Hippocampal formation (tissue), 2 donors: ENCODE measurements at places on chromosomes 1 and 21.

GRCh38 chr1:47280142-47280541 is 33.8 kb downstream of the STIL start:
- DNase-seq, result no peak

DNA sequence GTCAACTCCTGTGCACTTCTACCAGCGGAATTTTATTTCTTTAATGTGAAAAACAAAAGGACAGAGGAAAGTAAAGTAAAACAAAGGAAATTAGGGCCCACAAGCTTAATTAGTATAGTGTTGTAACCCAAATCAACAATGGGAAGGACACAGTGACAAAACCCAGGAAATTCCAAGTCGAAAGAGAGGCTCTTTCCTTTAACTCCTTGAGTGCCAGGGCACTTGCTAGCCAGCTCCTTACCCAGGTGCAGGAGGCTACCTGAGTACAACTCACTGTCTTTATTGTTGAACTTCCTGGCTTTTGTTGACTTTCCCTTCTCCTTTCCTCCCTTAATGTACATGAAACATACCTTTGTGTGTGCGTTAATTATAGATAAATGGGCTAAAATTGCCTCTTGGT is 55.0 kb downstream of the PEX14 start:
- DNase-seq, result no peak

GRCh38 chr1:226973371-226973897 is 33.3 kb downstream of the COQ8A start:
- no peak for DNase-seq

GRCh38 chr21:38272215-38272614 is 15.4 kb downstream of the KCNJ15 start:
- DNase-seq, result no peak

DNA sequence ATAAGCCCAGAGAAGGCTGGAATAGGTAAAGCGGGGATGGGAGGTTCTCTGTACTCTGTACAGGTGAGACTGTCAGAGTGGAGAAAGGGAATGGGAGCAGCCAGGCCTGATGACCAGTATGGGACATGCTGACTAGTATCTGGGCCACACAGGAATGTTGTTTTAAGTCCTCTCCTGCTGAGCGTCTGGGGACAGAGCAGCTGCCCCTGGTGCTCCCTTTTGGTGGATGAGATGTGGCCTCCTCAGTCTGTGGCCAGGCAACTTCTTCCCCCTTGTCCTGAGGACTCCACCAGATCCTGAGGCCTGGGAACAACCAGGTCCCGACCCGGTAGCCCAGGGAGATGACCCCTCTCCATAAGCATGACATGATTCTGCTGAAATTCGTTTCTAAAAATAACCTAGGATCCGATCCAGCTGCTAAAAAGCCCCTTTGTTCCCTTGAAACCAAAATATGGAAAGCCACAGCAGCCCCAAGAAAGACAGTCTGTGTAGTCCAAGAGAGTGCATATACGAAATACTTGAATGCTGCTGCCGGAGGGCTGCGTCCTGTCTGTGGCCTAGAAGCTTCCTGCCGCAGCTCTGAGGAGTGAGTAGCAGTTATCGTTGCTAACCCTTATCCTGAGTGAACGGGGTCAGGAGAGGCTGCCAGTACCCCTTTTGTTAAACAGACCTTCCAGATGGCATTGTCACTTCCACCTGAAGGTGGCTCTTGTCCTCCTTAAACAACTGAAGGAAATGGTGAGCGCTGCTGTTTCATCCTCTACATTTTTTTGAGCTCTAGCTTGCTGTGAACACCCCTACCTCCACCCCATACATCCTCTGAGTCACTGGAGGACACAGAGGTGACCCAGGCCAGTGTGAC is 47.1 kb downstream of the ATP2B4 start:
- DNase-seq, result peak; percentile 37

- no peak for DNase-seq
Observed at GRCh38 chr1:219924342-219924741, 4.0 kb downstream of the SLC30A10 start.

- no peak for DNase-seq
Observed at GRCh38 chr1:7670334-7671145, 100.6 kb upstream of the VAMP3 start.

DNA sequence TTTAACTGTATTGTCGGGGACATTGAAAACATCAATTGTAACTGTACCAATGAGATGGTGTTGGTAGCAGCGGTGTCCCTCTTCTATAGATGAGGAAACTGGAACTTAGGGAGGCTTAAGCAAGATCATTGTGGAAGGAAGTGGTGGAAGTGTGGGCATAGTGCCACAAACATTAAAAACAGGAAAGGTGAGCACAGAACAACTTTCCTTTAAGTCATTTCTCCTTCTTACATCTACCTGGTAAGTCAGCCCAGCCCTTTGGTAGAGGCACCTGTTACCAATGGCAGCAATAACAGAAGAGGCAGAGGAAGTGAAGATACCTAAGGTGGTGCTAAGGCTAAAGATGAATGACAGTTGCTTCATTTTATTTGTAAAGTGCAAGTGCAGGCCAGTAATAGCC is 12.0 kb upstream of the CTSS start:
- no peak for DNase-seq

DNA sequence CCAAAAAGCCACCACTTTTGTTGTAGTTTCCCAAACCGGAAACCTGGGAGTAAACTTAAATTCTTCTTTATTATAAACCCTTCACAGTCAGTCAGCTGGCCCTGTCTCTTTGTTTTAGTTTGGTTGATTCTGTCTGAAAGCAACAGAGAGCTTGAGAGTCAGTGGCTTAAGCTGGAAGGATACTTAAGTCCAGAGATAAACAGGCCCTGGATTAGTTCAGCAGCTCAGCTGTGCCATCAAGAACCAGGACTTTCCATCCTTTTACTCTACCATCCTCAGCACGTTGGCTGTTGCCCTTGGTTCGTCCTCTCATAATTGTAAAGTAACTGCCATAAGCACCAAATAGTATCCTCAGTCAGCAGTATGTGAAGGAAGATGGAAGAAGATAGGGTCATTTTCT is 4.5 kb downstream of the DESI2 start:
- DNase-seq, result no peak

DNA sequence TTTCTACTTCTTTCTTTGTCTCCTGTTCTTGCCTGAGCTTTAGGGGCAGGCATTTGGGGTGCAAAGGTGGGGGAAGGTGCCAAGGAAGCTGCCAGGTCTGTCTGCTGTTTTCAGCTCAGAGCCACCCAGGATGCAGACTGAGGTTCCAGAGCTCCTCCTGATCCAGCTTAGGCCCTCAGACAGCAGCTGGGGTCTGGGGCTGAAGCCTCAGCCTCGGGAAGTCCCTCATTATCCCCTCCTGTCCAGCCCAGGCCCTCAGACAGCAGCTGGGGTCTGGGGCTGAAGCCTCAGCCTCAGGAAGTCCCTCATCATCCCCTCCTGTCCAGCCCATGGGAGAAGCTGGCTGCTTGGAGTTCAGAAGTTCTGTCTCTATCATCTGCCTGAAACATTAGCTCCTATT is 257.7 kb upstream of the CSF3R start:
- no peak for DNase-seq

DNA sequence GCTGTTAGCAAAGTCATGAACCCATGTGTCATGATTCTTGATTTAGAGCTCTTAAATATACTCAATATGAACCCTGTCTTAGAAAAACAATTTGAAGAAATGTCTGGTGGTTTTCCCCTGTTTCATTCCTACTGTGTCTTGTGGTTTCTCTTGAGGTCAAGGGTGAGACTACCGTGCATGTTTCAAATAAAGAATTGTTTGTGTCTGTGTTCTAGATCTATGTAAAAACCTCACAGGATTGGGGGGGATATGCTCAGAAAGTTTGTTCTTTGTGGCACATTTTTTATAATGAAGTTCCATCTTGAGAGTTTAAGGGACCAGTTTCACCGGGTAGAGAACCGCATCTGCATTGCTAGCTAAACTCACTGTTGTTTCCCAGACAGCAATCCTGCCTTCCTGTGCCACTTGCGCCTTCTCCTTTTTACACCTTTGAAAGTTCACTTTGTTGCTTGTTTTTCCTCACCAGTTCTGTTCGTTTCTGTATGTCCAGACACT is 30.9 kb upstream of the CACYBP start:
- DNase-seq, result no peak

GRCh38 chr1:155034318-155035208 is 939 bp downstream of the DCST1 start:
- no peak for DNase-seq

DNA sequence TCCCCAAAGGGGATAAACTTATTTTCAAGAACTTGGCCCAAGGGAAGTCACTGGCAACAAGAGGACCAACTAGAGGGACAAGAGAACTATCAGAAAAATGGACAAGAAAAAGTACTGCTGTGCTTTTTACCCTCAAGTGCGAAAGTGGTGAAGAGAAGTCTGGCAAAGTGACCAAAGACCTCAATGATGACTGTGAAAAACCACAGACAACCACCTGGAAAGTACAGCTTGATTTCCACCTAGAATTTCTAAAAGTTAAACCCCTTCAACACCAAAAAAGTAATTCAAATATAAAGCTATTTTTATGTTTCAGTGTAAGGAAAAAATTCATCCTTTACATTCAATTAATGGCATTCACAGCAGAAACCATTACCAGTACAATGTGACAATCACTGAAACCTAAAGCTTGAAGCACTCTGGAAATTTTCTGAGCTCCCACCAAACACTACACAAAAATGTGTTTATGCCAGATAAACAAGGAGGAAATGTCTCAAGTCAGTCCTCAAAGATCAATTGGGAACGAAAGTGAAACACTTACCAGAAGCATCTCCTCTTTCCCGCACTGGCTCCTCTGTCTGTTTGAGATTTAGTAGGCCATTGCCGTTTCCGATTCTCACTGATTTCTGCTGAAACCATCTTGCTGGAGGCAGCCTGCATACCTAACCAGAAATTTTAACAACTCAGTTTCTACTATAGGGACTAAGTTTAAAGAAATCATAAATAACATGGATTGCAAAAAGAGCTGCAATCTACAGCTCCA is 8.3 kb downstream of the SDE2 start:
- DNase-seq, result no peak

GRCh38 chr1:6118415-6118814 is 61.7 kb downstream of the CHD5 start:
- no peak for DNase-seq

- DNase-seq, result no peak
Observed at GRCh38 chr1:51715369-51715768, 98.5 kb downstream of the OSBPL9 start.

- DNase-seq, result no peak
Observed at GRCh38 chr1:185603158-185603557, 131.0 kb upstream of the HMCN1 start.

GRCh38 chr1:28792644-28793121 is 19.3 kb upstream of the OPRD1 start:
- no peak for DNase-seq

GRCh38 chr21:44424608-44425306 is 30.6 kb upstream of the LRRC3 start:
- no peak for DNase-seq

DNA sequence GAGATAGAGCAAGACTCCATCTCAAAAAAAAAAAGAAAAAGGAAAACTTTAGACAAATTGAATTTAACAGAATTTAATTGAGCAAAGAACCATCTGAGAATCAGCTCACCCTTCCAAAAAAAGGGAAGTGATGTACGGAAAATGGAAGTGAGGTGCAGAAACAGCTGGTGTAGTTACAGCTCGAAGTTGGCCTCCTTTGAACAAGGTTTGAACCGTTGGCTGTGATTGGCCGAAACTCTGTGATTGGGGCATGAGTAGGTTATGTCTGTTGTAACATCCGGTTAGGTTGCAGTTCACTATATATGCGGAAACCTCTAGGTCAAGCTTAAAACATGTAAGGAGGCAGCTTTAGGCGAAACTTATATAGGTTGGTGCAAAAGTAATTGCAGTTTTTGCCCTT is 97.9 kb upstream of the KIF26B start:
- no peak for DNase-seq

DNA sequence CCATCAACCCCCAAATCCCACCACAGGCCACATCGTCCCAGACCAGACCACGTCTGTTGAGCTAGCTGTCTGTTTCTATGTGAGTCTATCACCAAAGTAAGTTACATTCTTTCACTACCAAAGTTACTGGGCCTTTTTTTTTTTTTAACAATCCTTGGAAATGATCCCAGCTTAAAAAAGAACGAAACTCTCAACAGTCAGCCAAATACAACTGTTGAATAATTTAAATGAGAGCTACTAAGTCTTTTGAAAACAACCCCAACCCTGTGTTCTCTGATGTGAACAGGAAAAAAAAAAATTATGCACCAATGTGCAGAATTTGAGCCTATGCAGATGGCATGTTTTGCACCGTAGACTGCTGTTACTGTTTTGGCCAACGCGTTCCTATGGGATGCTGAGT is 134.0 kb upstream of the ETS2 start:
- no peak for DNase-seq

- no peak for DNase-seq
Observed at GRCh38 chr1:238778113-238778512, 608.3 kb upstream of the CHRM3 start.

GRCh38 chr1:237227476-237227875 is 185.5 kb downstream of the RYR2 start:
- DNase-seq, result no peak

DNA sequence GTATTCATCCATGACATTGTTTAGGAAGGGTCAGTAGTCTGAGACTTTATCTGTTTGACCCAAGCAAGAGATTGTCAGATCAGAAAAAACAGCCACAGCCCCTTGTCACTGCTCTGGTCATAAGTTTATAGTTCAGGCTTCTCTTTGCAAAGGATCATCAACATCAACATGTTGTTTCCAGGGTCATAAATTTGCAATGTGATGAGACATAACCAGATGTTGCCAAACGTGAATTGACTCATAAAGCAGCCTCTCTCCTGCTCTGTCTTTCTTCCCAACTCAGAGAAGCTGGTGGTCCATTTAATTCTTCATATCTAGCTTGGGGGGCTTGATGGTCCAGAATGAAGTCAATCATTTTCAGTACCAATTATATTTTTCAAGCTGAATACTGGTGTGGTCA is 507.2 kb upstream of the PBX1 start:
- no peak for DNase-seq

DNA sequence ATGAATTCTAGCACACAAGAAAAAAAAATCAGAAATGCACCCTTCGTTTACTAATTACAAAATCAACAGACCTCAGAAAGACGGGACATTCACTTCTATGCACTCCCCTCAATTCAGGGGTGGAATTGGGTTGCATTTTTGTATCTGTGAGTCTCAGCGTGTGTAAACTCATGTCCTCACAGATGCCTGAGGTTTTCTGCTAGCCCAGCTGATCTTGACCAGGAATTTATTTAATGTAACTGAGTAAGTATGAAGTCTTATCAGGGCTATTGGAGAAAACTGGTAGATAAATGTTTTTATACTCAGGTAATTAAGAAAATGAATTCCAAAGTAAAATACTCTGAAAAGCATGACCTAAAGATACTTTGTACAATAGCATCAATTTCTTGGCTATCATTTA is 167.7 kb downstream of the RUNX1 start:
- DNase-seq, result no peak

DNA sequence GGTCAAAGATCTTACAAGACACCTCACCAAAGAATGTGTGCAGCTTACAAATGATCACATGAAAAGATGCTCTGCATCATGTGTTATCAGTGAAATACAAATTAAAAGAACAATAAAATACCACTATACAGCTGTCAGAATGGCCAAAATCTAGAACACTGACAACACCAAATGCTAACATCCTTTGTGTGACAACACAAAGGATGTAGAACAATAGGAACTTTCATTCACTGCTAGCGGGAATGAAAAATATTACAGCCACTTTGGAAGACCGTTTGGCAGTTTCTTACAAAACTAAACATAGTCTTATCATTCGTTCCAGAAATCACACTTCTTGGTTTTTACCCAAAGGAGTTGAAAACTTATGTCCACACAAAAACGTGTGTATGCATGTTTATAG is 20.6 kb upstream of the SELP start:
- peak; percentile 33 for DNase-seq
